Muscle of leg (tissue), 16 donors: ENCODE measurements at places on chromosomes 3 and 15.

DNA sequence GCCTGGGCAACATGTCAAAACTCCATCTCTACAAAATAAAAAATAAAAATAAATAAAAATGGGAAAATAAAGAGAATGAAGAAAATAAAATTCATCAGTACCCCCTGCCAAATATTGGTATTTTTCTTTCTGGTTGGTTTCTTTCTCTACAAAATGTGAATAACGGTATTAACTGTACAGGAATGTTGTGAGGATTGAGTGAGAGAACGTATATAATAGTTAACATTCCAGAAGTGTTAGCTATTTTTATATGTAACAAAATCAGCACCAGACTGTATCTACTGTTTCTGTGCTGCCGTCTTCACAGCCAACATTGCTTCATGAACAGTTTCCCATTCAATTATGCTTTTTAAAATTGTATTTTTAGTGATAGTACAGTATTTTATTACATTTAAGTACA, 25.5 kb upstream of the RNU6-1 start:
- DNase-seq = no peak

GRCh38 chr15:82880704-82881103, 71.3 kb downstream of the WHAMM start:
- no peak for DNase-seq

DNA sequence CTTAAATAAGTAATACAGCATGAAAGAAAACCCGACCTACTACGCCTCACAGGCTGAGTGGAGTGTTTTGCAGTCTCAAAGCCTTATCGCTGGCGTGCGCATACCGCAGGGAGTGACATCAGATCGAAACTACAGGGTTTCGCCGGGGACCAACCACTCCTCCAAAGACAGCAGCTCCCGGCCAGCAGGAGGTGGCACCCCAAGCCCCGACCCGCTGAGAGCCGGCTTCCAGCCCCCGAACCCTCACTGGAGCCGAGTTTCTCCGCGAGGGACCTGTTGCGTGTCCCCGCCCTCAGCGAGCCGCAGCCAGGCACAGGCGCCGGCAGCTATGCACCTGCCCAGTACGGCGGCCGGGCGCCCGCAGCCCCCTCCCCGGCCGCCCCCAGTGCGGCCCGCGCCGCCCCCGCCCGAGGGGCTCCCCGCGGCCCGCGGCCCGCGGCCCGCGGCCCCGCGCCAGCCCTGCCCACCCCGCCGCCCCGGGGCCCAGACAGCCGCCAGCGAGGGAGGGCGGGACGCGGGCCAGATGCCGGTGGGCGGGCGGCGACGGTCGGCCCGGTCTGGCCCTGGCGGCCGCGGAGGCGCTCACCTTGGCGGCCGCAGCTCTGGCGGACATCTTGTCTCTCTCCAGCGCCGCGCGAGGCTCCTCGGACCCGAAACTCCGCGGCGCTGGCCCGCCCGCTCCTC, 710 bp downstream of the TJP1 start:
- peak; percentile 78 for DNase-seq

DNA sequence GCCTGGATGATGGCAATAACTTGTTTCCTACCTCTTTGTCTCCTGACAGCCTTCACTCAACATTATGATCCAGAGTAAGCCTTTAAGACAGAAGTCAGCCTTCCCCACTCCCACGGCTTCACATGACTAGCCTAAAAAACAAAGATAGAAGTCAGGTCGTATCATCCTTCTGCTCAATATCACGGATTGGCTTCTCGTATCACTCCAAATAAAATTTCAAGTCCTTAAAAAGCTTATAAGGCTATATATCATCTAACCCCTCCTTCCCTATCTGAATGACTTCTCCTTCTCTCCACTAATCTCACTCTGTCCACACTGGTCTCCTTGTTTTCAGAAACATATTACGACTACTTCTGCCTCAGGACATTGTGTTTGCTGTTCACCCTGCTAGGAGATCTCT, 47.7 kb upstream of the AP4E1 start:
- no peak for DNase-seq

- no peak for DNase-seq
Measured at GRCh38 chr3:197259096-197259495, 39.3 kb downstream of the DLG1 start.

DNA sequence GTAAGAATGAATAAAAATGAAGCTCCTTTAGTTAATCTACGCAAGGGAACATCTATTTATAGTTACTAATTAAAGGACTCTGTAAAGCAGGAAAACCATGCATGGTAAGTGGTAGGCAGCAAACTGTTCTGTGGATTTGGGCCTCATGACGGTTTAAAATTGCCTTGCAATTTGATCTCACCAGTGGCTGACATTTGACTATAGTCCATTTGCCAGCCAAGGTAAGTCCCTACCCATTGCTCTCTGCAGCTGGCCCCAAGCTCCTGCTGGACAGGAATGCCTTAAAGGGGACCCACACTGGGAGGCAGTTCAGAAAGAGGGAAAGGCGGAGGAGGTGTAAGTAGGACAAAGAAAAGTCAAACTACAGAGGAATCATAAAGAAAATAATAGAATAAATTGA, 203.3 kb downstream of the PLCL2 start:
- DNase-seq = peak; percentile 26
